ENCODE measurements at places on chromosomes 6 and 20. TPM values are rescaled to one million over a fixed set of nuclear protein-coding genes. Genes with fewer than 3 reads are reported as not detected.

GRCh38 chr20:4089756-4090487 lies 74.6 kb upstream of the RNF24 start:
- DNase-seq: no peak

- DNase-seq: no peak
These were observed 79.5 kb upstream of the PREP start for GRCh38 chr6:105482227-105482844.

DNA sequence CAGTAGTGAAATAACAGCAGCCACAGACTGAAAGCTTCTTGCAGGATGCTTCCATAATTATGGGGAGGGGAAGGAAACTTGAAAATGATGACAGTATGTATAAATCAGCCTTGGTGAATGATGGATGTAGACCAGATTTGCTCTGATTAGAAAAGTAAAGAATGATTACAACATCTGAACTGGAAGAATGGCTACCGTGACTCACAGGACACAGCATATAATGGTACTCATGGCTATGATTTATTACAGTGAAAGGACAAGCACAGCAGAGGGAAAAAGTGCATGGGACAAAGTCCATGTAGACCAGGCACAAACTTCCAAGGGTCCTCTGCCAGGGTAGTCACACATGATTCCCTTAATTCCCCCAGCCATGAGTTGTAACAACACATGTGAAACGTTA lies 70.7 kb upstream of the POPDC3 start:
- DNase-seq: no peak

DNA sequence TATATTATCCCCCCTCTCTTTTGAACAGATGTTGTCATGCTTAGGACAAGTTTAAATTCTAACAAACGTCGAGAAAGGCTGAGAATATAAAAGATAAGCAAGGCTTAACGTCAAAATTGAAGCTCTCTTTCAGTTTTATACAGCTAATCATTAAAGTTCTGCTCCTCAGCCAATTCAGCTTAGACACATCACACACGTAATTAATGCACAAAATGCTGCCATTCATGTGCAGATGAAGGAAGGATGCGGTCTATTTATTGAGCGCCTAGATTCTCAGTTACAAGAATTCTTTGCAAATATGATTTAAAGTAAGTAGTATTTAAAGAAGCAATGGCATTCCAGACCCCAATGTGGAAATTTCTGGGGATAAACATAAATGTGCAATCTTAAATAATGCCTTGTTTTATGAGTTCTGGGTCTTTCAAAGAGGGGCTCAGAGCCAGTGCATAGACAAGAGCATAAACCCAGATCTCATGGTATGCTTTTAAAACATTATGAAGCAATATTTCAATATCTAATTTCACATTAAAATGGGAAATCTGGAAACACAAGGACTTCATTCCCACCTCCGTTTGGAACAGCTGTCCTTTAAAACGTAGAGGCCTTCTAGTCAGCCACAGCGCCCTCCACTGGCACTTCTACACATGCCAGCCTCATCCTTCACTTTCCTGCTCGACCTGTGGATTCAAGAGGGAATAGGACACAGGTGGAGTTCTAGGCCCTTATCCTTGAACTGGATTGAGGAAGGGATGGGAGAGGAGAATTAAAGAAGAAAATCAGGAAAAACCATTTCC lies 85.8 kb downstream of the LYRM4 start:
- DNase-seq: no peak

DNA sequence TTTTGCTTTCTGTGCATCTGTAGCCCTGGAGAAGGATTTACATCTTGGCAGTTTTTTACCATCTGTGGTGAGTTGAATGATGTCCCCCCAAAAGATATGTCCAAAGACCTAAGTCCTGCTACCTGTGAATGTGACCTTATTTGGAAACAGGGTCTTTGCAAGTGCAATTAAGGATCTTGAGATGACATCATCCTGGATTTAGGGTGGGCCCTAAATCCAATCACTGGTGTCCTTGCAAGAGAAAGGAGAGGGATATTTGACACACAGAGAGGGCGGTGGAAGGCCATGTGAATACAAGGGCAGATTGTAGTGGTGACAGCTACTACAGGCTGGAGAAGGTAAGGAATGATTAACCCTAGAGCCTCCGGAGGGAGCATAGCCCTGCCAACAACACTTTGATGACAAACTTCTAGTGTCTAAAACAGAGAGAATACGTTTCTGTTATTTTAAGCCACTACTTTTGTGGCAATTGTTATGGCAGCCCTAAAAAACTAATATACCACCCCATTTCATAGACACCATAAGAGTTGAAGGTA lies 35.1 kb downstream of the MKKS start:
- DNase-seq: no peak

GRCh38 chr6:54886932-54887584 lies 40.5 kb downstream of the FAM83B start:
- DNase-seq: no peak

DNA sequence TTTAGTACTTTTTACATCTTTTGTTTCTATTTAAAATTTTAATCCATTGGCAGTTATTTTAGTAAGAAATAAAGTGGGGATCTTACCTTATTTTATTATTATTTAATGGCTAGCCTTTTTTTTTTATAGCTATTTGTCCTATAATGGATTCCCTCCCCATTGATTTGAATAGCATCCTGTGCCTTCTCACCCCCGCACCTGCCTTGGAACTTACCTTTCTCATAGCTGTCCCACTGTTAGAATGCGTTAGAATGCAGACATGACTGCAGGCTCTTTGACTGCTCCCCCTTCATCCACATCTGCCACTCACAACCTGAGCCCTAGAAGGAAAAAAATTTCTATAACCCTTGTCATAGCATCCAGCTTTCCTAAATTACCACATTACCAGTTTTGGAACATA lies 9.1 kb downstream of the PKIB start:
- DNase-seq: no peak

GRCh38 chr6:148064406-148065134 lies 278.1 kb upstream of the SASH1 start:
- peak; percentile 70 for DNase-seq

- no peak for DNase-seq
These were observed 14.1 kb downstream of the TRMT6 start for GRCh38 chr20:5936238-5936637.

- DNase-seq: no peak
These were observed 133.9 kb upstream of the MYLIP start for GRCh38 chr6:15994814-15995459.

DNA sequence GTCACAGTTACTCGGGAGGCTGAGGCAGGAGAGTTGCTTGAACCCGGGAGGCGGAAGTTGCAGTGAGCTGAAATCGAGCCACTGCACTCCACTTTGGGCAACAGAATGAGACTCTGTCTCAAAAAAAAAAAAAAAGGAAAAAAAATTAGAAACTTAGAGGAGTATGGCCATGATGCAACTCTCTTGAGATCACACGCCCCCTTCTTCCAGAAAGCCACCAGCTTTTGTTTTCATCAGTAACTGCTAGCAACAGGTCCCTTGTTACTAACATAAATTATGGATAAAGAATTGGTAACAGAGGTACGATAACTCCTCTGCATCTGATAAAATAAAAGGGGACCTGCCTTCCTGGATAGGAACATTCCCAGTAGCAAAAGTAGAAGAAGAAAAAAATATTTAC lies 308.2 kb downstream of the CD83 start:
- DNase-seq: no peak

DNA sequence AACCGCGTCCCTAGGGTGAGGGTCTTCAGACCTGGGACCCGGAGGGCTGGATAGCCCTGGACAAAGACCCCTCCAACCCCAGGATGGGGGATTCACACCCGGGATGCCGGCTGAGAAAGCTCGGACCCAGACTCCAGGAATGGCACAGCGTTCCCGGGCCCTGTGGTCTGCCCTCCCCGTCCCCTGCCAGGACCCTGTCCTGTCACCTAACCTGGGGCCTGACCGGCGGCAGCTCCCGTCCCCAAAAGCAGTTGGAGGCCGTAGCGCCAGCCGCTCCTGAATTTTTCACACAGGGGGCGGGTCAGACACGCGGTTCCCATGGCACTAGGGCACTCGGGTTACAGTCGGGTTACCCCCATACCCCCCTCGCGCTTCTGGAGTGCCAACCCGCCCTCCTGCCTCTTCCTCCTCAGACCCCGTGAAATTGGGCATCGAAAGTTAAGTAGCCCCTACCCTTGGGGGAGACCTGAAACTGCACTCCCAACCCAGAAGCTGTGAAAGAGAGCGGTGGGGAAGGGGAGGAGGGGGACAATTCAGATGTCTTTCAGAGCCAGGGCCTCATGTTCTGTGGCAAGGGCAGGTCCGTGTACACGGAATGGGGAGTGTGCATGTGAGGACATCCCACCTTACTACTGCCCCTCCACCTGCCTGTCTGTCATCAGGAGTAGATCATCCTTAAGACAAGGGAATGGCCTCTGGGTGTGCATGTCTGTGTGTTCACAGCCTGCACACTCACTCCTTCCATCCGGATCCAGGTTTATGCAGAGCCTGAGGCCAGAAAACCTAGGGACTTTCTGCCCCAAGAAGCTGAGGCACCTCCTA lies 595 bp downstream of the REM1 start:
- no peak for DNase-seq

DNA sequence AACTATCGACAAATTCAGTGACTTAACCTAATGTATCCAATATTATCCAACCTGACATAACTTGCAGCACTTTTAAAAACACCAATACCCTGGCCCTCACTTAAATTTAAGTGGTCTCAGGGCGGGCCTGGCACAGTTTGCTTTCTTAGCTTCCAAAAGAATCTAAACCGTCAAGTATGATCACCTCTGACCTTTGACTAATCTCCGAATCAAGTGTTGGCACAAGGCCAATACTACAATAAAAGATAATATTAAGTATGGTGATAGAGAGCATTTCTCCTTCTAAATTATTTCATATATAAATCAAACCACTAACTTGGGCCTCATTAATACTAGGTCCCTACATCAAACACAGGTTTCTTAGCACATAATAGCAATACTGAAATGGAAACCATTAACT lies 153.0 kb downstream of the PTPRK start:
- no peak for DNase-seq

- DNase-seq: peak; percentile 4
These were observed 241.5 kb upstream of the RNF24 start for GRCh38 chr20:4256874-4257273.

GRCh38 chr6:38906582-38906981 lies 142.0 kb upstream of the GLP1R start:
- DNase-seq: no peak

DNA sequence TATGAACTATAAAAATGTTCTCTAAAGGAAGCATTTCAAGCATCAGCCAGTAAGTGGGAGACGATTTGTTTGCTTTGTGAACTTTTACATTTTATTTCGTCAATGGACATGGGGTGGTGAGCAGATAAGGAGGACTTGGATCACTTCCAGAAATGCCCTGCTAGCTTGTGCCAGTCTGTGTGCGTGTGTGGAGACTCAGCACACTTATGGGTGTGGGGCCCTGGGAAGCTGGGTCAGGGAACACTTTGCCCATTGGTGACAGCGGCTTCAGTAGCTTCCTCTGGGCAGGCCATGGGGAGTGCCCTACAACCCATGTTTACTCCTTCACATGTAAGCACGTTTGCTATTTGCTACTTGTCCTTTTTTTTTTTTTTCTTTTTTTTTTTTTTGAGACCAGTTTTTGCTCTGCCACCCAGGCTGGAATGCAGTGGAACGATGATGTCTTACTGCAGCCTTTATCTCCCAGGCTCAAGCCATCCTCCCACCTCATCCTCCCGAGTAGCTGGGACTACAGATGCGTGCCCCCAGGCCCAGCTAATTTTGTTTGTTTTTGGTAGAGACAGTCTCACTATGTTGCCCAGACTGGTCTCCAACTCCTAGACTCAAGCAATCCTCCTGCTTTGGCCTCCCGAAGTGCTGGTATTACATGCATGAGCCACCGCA lies 24.2 kb downstream of the PRDM1 start:
- no peak for DNase-seq

DNA sequence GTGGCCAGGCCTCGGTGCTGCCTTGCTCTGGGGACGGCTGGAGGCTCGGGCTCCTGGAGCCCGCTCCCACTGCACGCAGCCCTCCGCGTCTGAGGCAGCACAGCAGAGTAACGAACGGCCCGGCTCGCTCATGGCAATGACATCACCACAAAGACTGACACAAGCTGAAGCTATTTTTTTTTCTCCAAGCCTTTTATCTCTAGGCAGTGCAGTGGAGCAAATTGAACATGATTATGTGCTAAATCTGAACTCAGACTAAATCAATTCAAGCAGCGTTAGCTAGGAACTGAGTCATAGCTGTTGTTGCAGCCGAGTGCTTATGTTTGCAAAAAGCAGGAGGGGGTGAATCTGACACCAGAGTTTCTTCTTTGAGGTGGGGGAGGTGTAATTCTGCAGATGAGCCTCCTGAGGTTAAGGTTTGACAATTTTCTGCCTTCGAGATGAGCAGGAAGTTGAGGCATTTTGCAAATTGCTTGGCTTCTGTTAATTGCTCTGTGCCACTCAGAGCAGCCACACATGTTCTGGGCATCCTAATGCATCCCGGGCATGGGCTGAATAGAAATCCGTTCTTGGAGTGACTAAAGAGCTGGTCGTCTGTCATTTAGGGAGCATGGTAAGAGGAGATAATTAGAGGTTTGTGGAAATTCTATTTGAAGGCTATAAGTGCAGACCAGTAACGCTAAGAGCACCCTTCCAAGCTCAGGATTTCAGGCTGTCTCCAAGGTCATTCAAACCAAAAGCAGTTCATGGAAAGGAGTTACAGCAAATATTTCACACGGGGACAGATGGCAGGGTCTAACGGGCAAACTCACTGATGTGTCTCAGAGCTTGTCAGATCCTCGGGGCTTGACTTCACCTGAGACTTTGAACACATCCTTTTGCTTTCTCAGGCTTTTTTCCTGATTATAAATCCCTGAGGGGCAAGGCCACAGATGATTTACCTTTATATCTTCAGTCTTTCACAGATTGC lies 155.1 kb upstream of the ENPP5 start:
- no peak for DNase-seq

DNA sequence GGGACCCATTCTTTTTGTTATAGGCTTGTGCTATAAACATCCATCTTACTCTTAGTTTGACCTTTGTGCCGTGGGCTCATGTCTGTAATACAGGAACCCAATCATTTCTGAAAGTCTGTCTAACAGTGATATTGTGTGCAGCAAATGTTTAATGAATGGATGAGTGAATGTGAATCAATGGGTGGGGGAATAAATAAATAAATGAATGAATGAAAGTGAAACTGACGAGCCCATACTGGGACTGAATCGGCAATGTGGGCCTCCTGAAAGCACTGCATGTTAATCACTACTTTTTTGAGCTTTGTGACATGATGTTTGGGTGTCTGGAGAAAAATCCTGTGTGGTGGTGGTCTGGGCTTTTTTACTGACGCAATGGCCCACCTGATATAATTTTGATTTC lies 175.0 kb downstream of the GMPR start:
- no peak for DNase-seq

FOXC1 gene
- 19.6 TPM for total RNA-seq

ZNF451 gene
- 48.8 TPM for total RNA-seq

HLA-DQA1 gene
- not detected for total RNA-seq

BPIFA1 gene
- not detected for total RNA-seq
